ENCODE measurements at places on chromosomes 4 and X. TPM values are rescaled to one million over a fixed set of nuclear protein-coding genes. Genes with fewer than 3 reads are reported as not detected.

- no peak overlapping the region for H3K27ac ChIP-seq
- no peaks in the 10 kb centered on the region for H3K4me1 ChIP-seq
- no peaks in the 10 kb centered on the region for H3K36me3 ChIP-seq
- DNase-seq, result no peak
- H3K4me3 ChIP-seq, result no peak overlapping the region
Measured at GRCh38 chrX:135000516-135000915, 9.7 kb downstream of the SMIM10 start.

DNA sequence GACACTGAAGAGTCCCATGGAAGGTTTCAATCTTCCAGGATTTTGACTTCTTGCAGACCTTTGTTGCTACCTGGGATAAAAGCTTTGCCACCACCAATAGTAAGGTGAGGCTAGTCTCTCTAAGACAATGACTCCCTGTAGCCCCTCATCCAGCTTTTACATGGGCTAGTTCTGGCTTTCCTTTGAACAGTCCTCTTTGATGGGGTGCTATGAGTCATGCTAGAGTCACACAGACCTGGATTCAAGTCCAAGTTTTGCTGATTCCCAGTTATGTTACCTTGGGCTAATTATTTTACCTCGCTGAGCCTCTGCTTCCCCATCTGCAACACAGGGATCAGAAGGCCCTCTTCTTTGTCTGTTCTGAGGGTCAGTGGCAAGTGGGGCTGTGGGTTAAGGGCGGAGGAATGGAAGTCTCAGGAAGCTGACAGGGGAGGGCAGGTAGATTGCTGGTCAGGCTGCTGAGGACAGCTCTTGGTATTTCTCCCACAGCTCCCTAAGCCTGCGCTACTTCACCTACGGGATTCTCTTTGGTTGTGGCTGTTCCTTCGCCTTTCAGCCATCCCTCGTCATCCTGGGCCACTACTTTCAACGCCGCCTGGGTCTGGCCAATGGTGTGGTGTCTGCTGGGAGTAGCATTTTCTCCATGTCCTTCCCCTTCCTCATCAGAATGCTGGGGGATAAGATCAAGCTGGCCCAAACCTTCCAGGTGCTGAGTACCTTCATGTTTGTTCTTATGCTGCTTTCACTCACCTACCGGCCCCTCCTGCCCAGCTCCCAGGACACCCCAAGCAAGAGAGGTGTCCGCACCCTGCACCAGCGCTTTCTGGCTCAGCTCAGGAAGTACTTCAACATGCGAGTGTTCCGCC, 90.3 kb downstream of the RLIM start:
- H3K27me3 ChIP-seq, result no peaks in the 10 kb centered on the region
- no peaks in the 10 kb centered on the region for H3K36me3 ChIP-seq
- DNase-seq, result no peak
- no peaks in the 10 kb centered on the region for H3K4me1 ChIP-seq

DNA sequence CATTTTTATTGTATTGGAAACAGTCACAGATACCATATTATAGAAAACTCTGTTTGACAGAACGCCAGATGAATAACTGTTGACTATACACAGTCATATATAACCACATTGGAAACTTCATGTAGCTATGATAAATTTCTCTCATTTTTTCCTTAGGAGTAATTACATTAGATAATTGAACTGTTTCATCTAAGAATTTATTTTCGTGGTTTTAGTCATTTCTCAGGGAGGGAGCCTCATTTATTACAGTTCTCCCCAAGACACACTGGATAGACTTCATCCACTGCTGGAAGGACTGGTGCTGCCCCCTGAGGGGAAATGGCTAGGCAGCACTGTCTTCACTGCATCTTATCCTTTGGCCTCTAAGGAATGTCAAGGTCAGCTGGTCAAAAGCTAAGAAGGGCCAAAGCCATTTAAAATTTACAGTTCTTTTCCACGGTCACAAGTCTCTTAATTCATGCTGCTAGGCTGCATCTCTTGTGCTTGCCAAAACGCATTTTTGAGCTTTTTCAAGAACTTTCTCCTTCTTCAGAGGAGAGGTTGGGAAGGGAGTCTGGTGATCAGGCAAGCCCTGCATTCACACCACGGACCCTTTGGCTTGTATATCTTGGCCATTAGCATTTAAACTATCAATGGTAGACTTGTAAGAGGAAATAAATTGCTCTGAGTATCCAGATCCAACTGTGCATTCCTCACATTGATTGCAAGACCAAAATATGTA, 145.1 kb downstream of the CBR4 start:
- no peak for DNase-seq
- peaks cover 19% of the 10 kb centered on the region for H3K4me1 ChIP-seq
- H3K4me3 ChIP-seq, result no peak overlapping the region
- peak overlapping the region; percentile 25 for H3K27ac ChIP-seq
- no peaks in the 10 kb centered on the region for H3K27me3 ChIP-seq
- peaks cover 1% of the 10 kb centered on the region for H3K36me3 ChIP-seq

- H3K27me3 ChIP-seq, result no peaks in the 10 kb centered on the region
- peaks cover 4% of the 10 kb centered on the region for H3K36me3 ChIP-seq
- peak overlapping the region; percentile 21 for H3K4me3 ChIP-seq
- peak overlapping the region; percentile 80 for H3K27ac ChIP-seq
Measured at GRCh38 chr4:88613417-88613875, 21.2 kb downstream of the HERC3 start.

DNA sequence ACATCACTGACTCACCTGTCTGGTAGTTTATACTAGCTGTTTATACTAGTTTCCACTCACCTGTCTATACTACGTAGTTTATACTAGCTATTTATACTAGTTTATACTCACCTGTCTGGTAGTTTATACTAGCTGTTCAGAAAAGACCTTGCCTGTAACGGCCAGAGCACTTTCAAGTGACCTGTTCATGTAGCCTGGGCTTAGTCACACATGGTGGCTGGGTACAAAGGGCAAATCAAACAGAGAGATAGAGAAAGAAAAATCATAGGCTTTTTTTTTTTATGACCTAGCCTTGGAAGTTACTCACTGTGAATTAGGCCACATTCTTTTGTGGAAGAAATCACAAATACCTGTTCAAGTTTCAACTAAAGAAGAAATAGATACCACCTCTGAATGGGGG, 30.7 kb upstream of the SPANXN4 start:
- no peaks in the 10 kb centered on the region for H3K27me3 ChIP-seq
- no peak overlapping the region for H3K4me3 ChIP-seq
- no peak for DNase-seq
- H3K36me3 ChIP-seq, result no peaks in the 10 kb centered on the region
- H3K27ac ChIP-seq, result no peak overlapping the region

- no peaks in the 10 kb centered on the region for H3K36me3 ChIP-seq
- no peak overlapping the region for H3K4me3 ChIP-seq
- no peaks in the 10 kb centered on the region for H3K27me3 ChIP-seq
- H3K4me1 ChIP-seq, result no peaks in the 10 kb centered on the region
- H3K27ac ChIP-seq, result no peak overlapping the region
- no peak for DNase-seq
Measured at GRCh38 chr4:108080747-108081146, 88.0 kb downstream of the LEF1 start.

DNA sequence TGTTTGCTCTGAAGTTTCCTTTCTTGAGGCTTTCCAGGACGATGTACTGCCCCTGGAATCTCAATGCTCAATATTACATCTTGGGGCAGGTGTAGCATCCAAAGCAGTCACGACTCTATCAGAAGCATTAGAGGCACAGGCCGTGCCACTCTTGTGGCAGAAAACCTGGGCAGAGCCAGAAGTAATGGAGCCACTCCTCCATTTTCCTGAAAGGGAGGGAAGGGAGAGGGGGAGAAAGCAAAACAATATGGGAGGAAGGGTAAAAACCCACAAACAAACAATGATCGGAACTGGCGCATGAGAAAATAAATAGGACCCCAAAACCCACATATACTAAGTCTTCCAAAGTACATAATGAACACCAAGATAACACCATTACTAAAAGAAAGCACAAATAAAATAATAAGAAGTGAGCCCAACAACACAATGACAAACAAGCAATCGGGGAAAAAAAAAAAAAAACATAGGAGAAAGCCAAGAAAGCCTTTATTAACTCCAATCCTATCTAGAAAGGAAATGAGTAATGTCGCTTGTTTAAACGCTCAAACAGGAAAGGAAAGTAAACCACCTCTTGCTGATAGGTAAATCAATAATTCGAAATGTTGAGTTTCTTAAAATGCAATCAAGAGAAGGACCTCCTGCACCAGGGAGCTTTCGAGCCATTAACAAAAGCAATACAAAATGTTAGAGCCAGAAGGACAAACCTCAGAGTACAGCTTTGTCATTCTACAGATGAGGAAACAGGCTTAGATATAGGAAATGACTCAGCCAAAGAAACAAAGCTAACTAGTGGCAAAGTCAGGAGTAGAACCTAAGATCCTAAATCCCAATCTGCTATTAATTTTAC, 117.4 kb downstream of the ATRX start:
- no peaks in the 10 kb centered on the region for H3K4me1 ChIP-seq
- H3K36me3 ChIP-seq, result no peaks in the 10 kb centered on the region
- DNase-seq, result no peak

DNA sequence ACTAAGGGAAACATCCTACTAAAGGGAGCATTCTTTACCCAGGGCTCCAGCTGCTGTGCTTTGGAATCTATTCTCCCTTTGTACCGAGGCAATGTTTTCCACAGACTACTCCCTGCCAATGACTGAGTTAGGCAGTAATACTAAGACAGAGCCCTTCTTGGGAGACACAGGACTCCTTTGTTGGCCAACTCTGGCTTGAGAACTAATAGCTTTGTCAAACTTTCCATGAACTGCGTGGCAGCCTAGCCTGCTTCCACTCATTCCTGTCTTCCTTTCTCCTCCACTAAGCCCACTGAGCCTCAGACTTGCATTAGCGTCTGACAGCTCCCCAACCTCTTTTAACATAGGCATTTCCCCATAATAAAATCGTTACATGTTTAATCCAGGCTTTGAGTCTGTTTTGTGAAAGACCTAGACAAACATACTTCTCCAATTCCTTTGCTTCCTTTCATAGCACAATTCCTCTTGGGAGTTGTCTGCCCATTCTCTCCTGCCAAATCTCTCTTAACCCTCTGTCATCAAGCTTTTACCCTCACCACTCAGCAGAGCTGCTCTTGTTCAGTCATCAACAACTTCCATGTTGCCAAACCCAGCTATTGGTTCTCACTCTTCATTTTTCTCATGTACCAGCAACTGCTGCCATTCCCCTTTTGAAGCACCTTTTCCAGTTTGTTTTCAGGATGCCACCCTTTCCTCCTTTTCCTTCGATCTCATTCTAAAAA, 300.3 kb upstream of the IGFBP7 start:
- H3K36me3 ChIP-seq, result no peaks in the 10 kb centered on the region
- H3K27me3 ChIP-seq, result no peaks in the 10 kb centered on the region
- DNase-seq, result no peak
- no peak overlapping the region for H3K27ac ChIP-seq
- H3K4me3 ChIP-seq, result no peak overlapping the region
- H3K4me1 ChIP-seq, result no peaks in the 10 kb centered on the region

CFAP47 gene
- not detected for total RNA-seq

PDGFRA gene
- total RNA-seq, result 14.9 TPM

TAF7L gene
- total RNA-seq, result not detected

COL4A6 gene
- total RNA-seq, result 3.6 TPM

LRCH2 gene
- 0.38 TPM for total RNA-seq
